ENCODE measurements at places on chromosomes 2 and 18.

GRCh38 chr2:7819316-7819715 lies 862.5 kb upstream of the ID2 start:
- DNase-seq: no peak

DNA sequence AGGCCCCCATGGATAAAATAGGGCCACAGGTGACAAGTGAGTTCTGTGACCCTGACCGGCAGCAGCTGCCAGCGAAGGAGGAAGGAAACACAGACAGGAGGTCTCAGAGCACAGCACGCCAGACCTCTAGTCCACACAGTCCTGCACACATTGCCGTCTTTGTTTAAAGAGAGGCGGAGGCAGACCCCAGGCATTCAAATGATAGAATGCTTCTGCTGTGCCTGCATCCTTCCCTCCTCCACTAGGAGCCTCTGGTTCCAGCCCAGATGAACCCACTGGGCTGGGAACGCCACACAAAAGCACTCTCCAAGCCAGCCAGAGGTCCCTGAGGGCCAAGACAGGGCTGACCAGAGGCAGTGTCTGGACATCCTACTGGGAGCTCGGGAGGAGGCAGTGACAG lies 118.7 kb downstream of the KLHL29 start:
- no peak for DNase-seq

DNA sequence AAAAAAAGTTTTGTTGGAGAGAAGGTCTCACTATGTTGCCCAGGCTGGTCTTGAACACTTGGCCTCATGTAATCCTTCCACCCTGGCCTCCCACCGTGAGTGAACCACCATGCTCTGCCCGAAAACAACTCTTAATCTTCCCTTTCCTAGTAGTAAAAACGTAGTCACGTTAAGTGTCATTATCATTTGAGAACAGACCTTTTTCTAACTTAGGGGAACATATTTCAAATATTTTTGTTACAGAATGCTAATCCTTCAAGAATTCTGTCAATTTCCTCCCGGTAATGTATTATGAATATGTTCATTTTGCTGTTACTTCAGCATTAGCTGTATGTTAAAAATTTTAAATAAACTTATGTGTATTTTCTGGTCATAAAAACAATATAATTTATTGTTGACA lies 49.7 kb downstream of the MTA3 start:
- no peak for DNase-seq

GRCh38 chr2:43787895-43788294 lies 14.1 kb downstream of the DYNC2LI1 start:
- DNase-seq: no peak

DNA sequence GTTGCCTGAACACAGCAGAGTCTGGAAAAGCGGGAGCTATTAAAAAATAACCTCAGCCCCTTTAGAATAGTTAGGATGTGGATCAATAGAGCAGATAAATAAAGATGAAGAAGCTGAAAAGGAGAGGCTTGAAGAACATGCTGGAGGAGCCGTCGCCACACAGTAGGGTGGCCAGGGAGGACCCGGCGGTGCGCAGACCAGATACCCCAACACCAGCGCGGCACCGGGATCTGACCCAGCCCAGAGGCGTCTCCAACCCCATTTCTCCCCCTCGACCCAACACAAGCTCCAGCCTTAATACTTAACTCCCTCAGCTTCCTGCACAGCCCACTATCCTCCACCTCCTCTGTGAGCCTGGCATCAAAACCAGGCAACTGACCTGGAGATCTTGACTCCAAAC lies 16.0 kb downstream of the CYB5A start:
- no peak for DNase-seq

DNA sequence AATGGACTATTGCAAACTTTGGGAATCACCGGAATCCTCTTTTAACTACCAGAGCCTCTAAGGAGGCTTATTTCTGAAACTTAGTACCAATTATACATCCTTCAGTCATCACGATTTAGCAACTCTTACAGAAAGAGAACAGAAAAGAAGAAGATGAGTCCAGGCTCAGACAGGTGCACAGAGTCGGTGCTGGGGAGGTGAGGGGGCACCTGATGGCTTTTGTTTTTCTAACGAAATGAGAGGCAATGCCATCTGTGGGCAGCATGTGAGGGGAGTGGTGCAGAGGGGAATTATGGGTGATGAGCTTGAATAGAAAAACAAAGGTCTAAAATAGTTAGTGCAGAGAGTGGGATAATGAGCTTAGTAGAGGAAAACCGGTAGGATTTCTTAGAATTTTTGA lies 522.6 kb downstream of the CMPK2 start:
- no peak for DNase-seq

DNA sequence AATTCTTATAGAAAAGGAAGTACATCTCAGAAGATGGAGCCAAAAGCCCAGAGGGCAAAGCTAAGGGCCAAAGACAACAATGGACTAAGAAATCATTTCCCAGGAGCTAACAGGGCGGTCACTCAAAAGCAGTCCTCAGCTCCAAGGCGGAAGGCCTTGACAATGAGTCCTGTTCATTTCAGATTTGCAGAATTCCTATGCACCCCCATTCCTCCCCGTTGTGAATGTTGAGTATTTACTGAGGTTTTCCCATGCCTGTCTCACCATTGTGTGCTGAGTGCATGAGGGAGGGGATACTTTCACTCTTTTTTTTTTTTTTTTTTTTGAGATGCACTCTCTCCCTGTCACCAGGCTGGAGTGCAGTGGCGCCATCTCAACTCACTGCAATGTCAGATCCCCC lies 18.8 kb upstream of the DTNB start:
- DNase-seq: no peak

DNA sequence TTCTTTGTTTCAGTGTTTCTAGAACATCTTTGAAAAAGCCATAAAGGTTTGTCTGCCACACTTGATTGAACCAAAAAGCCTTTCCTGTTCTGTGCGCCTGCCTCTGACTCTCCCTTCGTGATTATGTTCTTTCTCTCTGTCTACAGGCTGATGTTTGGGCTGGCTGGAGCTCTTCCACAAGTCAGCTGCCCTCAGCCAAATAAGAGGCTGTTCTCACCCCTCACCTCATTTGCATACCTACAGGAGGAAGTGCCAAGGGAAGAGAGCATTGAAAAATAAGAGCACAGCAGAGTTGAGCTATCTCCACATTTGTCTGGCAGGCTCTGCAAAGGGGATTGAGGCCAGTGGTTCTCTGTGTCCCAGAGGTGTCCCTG lies 15.8 kb downstream of the INPP5D start:
- DNase-seq: no peak

GRCh38 chr2:235463893-235464292 lies 29.9 kb upstream of the AGAP1 start:
- no peak for DNase-seq

DNA sequence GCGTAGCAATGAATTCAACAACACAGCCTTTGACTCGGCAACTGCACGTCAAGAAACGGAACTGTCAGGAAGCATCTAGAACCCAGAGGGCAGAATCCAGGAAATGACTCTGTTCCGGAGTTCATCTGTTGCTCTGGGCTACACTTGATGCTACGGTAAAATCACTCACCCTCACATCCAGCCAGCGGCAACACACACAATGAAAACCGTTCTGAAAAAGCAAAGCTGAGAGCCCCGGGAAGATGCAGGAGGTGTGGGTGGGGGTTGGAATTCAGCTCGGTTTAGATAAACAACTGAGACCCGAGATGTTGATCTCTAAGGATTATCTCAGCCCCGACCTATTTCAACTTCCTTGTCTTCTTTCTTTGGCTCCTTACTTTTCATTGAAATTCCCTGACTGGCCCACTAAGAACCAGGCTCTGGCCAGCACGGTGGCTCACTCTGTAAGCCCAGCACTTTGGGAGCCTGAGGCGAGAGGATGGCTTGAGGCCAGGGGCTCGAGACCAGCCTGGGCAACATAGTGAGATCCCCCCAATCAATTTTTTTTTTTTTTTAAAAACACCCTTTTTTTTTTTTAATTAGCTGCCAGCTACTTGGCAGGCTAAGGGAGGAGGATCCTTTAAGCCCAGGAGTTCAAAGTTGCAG lies 13.3 kb upstream of the RAB17 start:
- peak; percentile 37 for DNase-seq

GRCh38 chr2:33505966-33506365 lies 29.5 kb downstream of the RASGRP3 start:
- no peak for DNase-seq

DNA sequence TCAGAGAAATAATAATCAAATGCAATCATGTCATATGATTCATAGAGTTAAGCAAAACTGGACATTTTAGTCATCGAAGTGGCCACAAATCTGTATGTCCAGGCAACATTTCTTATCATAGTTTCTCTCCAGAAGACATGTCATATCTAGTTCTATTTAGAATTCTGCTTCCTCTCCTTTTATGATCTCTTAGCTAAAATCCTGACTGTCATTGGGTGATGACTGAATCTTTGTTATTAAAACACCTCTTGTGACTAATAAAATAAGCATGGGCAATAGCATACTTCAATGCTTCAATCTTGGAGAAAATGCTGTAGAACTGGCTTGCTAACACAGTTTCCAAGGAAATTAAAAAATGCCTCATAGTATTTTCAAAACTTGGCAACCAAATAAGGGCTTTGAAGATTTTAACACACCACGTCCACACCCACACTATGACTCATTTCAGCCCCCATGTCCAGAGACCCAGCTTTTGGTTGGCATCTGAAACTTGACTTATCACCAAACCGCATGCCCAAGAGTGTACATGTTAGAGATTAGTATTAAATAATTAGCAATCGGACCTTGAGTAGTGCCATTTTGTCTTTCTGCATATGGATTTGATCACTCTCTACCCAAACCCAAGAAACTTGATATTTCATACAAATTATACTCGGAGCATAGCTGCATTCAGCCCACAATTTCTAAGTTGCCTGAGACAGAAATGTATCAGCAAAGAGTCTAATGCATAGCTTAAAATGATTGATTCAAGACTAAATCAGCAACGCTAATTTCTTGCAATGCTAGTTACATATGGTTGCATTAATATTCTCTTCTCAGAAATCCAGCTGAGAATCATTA lies 106.5 kb upstream of the ETAA1 start:
- no peak for DNase-seq

DNA sequence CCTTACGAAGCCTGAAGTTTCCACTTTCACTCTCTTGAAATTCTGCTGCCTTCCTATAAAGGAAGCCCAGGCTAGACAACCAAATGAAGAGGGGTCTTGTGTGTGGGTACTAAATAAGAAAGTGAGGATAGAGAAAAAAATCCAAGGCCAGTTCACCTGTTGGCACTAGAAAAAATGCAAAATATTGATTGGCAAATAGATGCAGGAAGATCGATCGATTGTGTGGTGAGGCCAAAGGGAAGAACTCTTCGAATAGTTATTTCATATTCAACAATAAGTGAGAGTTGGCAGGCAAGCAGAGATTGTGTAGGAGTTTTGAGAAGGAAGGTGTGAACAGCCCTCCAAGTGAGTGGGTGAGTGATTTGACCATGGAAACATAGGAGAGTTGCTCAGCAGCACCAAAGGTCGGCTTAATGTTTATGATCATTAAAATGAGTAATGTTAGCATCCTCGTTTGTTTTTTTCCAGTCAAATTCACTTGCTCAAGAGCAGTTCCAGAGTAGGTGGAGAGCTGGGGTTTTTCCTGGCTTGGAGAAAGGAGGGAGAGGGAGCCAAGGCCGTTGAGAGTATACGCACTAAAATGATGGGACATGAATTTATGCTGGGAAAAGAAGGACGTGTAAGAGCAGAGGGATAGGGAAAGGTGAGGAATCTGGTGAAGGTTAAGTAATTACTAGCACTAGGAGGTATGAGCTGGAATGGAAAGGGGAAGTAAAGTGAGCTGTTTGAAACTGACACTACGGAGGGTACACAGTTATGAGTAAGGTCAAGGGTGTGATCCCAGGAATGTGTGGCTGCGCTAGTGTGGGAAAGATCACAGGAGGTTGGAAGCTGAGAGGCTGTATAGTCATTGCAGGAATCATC lies 1.1 kb upstream of the NAPG start:
- DNase-seq: no peak

DNA sequence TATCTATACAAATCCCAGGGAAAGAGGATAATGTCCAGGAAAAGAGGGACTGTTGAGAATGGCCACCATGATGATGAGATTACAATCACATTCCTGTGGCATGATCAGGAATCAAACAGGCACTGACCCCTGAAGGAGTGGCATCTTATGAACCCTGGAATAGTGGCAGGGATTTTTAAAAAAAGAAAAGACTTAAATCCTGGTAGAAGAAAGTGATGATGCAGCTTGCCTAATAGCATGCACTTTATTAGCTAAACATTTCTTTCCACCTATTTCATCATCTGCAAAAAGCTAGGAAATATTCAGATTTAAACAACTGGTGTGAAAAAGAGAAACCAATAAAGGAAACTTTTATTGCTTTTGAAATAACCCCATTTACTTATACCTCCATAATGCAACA lies 87.2 kb upstream of the FSHR start:
- DNase-seq: no peak

- DNase-seq: no peak
These were observed 431.3 kb upstream of the MYT1L start for GRCh38 chr2:2762166-2762908.

DNA sequence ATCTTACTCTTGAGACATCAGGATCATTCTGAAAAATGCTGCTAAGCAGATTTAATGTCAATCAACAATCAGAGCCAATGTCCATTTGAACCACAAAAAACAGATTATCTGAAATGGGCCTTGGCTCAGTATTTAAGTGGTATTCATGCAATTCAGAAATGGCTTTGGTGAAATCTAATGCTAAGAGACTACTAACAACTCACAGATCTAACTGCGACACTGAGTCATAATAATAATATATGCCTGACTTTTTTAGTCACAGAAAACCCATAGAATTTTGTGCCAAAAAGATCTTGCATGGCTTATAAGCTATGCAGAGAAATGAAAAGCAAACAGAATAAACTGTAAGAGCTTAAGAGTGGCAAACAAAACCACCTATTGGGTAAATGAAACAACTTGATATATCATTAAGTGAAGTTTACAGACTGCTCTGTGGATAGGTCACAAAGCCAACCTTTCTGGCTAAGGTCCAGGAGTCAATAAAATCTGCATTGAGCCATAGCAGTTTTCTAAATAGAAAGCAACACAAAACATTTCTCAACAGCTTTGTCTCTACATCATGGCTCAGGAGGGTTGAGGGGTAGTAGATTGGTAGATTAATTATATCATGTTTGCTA lies 234.3 kb downstream of the LRATD1 start:
- no peak for DNase-seq

DNA sequence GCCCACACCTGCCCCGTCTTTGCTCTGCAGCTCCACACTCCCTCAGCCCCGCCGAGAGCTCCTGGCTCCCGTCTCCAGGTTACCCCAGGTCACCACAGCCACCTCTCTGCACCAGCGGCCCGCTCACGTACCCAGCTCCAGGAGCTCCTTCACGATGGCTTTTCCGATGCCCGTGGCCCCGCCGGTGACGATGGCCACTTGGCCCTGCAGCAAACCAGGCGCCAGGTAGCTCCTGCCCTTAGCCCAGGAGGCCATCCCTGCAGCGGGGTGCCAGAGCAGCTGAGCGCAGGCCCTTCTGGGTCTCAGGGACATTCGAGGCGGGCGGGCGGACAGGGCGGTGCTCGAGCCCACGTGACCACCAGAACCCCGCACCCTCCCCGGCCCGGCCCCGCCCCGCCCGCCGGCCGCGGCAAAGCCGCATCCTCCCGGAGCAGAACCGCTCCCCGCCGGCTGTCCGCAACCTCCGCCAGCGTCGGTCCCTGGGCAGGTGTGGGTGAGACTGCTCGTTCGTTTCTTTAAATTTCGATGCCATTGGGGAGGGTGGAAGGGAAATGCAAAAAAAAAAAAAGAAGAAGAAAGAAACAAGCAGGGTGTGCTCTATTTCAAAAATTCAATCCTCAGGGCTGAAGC lies at the start of the genes PECR and TMEM169:
TSS of gene PECR (minus strand) at position 323 of the 630 bp plus-strand sequence. CDS start at position 255, 68 bp downstream.
TSS of gene TMEM169 (plus strand) at position 433 of the 630 bp plus-strand sequence. CDS start 14,045 bp downstream, outside the sequence.
- DNase-seq: peak; percentile 57

GRCh38 chr2:224405412-224405811 lies 3.5 kb upstream of the FAM124B start:
- no peak for DNase-seq

- no peak for DNase-seq
These were observed 99.2 kb upstream of the VRK2 start for GRCh38 chr2:57947398-57947797.

- DNase-seq: no peak
These were observed 31.2 kb downstream of the EIF4E2 start for GRCh38 chr2:232581725-232582124.

Data from effector CD8-positive, alpha-beta T cell (primary cell).